ENCODE measurements at places on chromosomes 3 and 15.

GRCh38 chr15:79154483-79155135, 64.0 kb upstream of the RASGRF1 start:
- DNase-seq, result no peak

DNA sequence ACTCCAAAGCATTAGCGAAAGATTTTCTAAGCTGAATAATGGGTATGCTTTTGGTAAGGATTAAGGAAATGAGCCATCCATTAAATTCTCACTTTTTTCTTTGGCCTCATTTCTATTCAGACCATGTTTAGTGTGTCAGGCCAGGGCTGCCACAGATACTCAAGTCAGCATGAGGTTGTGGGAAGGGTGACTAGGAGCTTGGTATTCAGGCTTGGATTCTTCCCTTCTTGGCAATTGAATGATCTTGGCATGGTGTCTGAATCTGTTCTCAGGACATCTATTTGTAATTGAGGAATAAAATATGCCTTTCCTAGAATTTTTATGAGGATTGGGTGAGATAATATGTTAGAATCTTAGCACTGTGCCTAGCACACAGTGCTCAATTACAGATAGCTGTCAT, 11.2 kb downstream of the CCNB2 start:
- DNase-seq, result peak; percentile 35

DNA sequence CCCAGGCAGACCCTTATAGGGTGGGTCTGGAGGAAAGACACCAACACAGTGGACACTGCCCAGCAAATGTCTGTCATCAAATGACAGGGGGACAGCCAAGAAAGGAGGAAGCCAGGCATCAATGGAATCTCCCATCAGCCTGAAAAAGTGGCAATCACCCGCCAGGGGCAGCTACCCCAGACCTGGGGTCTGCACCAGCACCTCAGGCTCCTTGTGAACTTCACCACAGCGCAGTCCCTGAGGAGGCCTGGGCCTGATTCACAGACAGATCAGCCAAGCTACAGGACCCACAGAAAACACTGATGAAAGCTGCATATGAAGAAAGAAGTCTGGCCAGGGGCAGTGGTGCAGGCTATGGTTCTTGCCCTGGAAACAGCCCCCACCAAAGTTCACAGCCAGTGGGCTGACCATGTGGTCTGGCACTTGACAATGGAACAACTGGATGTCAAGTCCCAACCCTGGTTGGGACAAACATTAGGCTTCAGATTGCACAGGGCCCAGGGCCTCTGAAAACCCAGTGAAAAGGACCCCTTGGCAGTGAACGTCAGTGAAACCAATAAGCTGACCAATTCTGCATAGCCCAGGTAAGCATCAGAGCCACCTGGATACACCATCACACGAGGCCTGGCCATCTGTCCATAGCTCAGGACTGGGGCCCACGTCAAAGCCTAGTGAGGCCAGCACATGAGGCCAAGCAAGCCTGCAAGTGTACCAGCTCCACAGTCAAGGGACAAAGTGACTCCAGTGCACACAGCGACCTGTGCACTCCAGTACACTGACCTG, 29.1 kb downstream of the ALS2CL start:
- DNase-seq, result no peak

DNA sequence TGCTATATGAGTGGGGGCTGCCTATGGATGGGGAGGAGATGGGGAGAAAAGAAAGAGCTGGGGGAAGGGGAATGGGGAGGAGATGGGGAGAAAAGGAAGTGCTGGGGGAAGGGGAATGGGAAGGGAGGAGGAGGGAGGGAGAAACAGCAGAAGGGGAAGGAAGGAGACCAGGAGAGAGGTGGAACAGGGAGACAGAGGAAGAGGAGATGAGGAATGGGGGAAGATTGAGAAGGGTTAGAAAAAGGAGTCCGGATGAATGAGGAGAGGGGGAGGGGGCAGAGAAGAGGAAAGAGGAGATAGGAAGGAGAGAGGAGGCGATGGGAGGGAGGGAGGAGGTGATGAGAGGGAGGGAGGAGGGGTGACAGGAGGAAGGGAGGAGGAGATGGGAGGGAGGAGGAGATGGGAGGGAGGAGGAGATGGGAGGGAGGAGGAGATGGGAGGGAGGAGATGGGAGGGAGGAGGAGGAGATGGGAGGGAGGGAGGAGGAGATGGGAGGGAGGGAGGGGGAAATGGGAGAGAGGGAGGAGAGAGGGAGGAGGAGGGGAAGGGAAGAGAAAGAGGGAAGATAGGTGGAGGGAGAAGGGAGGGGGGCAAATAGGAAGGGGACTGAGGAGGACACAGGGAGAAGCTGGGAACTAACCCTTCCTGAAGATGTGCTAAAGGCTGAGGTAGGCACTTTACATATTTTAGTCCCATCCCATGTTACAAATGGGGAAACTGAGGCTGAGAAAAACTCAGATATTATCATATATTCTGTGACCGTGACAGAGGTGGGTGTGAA, 6.6 kb upstream of the BCL2L10 start:
- no peak for DNase-seq

GRCh38 chr15:58081891-58082290, 16.4 kb upstream of the ALDH1A2 start:
- DNase-seq, result no peak

DNA sequence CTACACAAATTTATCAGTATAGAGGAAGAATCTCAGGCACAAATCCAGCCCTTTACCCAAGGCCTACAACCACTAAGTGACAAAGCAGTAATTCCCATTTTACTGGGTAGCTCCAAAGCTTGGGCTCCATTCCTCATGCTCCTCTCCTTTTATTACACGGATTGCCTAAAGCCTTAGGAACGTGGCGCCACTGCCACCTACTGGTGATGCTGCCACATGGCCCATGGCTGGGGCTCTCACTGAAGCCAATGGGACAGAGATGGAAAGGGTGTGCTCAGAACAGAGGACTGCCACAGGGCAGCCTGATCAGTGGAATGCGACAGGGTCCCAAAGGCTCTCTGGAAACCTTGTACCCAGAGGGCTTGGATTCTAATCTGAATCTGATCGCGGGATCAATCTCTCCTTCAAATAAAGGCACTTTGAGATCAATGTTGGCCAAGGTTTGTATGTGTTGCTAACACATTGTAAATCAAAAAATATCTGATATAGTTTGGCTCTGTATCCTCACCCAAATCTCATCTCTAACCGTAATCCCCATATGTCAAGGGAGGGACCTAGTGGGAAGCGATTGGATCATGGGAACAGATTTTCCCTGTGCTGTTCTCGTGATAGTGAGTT, 33.5 kb upstream of the LYZL4 start:
- DNase-seq, result peak; percentile 59

DNA sequence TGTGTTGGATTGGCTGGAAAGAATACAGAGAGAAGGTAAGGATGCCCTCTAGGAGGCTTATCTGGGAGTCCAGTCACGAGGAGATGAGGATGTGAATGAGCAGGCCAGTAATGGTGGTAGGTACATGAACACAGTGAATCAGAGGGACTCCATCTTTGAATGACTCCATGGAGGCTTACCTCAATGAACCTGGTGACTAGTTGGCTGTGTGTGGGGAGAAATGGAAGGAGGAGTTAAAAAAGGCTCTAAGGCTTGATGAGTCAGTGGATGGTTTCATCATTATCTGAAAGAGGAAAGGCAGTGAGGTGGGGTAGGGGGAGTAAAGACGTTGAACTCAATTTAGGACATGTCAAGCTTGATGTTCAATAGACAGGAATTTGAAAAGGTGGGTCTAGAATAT, 61.1 kb downstream of the KCNAB1 start:
- DNase-seq, result peak; percentile 72
